Activated CD4-positive, alpha-beta T cell treated with anti-CD3 and anti-CD28 coated beads, Interleukin-2, Interleukin-6, amounts not matched to agents 100 ng/mL and 50 ng/mL, durations not matched to agents 16 hours and 8 hours (primary cell): ENCODE measurements at places on chromosomes 2 and 18.
A peak's percentile ranks its signal among the peaks of the same experiment; 100 is the strongest.

GRCh38 chr2:144357623-144358373 is 162.1 kb downstream of the ZEB2 start:
- DNase-seq, result peak; percentile 88

DNA sequence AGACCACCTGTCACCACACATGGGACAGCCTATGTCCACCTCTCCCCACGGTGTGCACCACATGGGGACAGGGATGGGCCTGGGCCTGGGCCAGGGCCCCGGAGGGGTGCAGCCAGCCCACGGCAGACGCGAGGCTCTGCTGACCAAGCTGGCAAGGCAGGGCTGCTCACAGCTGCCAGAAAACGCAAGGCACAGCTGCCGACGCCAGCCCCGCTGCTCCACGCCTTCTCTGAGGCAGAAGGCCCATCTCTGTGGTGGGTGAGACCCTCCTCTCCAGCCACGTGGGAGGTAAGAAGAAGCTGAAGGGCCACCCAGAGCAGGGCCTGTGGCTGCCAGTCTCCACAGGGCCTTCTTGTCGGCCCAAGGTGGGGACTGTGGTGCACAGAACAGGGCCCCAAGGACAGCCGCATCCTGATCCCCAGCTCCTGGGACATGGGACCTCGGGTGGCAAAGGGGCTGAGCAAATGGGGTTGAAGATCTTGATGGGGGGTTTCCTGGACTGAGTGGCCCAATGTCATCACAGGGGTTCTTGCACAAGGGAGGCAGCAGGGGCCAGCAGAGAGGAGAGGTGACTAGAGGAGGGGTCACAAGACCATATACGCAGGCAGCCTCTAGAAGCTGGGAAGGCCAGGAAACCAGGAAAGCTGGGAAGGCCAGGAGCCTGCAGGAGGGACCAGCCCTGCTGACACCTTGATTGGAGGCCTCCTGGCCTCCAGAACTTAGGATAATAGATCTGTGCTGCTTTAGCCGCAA is 72.3 kb downstream of the NDUFA10 start:
- DNase-seq, result no peak

DNA sequence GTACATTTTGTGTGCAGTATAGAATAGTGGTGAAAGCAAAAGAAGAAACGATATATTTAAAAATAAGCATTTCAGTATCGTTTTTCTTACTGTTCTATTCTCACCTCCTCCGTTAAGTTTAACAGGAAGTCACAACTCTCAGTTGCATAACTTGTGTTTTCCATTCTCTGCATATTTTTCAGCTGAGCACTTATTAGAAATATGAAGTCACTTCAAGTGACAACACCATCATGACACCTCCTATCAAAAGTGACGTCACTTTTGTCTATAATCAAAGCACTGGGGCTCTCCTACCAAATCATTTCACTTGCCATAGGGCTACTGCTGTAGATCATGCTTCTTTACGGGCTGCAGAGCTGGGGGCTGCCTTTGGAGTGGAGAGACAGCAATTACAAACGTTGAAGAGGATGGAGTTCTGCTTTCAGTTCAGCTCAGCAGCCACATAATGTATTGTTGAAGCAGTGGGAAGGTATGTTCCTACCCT is 36.3 kb downstream of the STAT4 start:
- peak; percentile 60 for DNase-seq

GRCh38 chr2:105925390-105925789 is 180.7 kb downstream of the NCK2 start:
- DNase-seq, result no peak

- DNase-seq, result no peak
These were observed 51.2 kb downstream of the SFXN5 start for GRCh38 chr2:73020306-73020656.

- no peak for DNase-seq
These were observed 5.1 kb upstream of the DCC start for GRCh38 chr18:52334896-52335295.

DNA sequence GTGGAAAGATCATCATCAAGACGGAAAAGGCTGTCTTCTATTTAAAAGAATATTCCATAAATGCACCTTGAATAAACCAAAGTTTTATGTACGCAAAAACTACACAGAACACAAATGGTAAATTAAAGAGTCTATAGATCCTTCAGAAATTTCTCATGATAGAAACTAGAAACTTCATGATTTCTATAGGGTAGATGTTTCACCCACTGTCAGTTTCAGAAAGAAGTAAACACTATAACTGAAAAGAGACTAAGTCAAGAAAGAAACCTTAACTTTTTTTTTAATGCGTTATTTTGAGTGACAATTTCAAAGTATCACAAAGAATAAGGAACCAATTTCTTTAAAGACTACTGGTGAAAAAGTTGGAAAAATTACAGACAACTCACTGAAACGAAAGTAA is 41.9 kb upstream of the CHAC2 start:
- DNase-seq, result no peak

- DNase-seq, result no peak
These were observed 2.6 kb upstream of the THUMPD2 start for GRCh38 chr2:39781697-39782096.

DNA sequence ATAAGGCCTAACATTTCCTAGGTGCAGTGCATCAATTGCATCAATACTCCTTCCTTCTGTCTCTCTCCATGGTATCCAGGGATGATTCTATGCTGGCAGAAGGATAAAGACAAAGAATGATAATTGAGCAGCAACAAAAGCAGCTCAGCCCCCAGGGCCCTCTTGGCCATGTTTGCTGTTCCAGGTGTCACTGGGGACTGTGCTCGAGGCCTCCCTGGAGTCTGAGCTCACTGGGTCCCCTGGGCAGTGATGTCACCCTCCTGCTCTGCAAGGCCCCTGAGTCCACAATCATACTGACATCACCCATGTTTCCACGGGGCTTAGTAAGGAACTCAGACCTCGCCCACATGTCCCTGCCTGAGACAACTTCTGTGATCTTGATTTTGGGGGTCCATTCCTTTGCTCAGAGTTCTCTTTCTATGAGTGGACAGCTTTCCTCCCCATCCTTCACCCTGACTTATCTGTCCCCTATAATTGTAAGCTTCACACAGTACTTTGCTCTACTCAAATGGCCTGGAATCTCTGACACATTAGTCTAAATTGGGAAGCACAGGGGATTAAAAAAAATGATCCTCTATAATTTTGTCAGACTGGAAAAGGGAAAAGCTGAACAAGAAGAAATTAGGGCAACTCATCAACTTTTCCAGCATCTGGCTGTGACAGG is 15.8 kb upstream of the EXOC6B start:
- no peak for DNase-seq

GRCh38 chr2:182444806-182445205 is 18.0 kb upstream of the PDE1A start:
- no peak for DNase-seq

DNA sequence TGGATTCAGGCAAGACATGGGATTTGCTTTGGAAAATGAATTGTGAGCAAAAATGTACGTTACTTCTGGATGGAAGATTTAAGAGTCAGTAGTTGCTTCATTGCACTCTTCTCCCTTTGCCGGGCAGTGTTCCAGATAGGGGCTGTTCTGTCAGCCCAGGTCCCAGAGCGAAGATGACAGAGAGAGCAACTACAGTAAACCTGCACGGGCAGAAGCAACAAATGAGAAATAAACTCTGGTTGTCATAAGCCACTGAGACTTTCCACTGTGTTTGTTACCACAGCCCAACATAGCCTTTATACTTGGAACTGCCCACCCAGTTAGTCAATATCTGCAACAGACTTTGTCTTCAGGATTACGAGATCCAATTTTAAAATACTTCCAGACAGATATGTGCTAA is 83.3 kb downstream of the CACNB4 start:
- DNase-seq, result no peak

- no peak for DNase-seq
These were observed 322.9 kb upstream of the RAB12 start for GRCh38 chr18:8286303-8286702.

DNA sequence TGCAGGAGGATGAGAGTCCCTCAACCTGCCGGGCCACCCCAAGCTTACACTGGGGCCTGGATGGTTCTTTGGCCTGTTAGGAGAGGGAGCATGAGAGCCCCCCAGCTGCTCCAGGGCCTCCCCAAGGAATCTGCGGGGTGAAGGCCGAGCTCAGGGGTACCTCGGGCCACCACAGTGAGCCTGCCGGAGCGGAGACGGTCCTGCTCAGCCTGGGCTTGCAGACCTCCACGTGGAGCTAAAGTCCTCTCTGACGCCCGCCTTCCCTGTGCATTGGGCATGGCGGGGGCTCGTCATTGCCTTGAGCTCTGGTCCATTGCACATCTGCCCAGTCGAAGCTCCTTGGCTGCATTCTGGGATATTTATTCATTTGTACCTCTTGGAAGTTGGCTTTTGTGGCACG is 62.7 kb downstream of the ASB1 start:
- no peak for DNase-seq

DNA sequence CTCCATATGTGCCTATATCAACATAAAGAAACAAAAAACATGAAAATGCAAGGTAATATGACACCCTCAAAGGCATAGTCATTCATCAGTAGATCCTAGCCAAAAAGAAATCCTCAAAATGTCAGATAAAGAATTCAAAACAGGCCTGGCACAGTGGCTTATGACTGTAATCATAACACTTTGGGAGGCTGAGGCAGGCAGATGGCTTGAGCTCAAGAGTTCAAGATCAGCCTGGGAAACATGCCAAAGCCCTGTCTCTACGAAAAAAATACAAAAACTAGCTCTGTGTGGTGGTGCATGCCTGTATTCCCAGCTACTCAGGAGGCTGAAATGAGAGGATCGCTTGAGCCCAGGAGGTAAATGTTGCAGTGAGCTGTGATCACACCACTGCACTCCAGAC is 284.6 kb upstream of the KLHL29 start:
- DNase-seq, result no peak

- DNase-seq, result no peak
These were observed 636.1 kb downstream of the TDRD15 start for GRCh38 chr2:21759819-21760218.

- DNase-seq, result no peak
These were observed 142.9 kb upstream of the SMAD2 start for GRCh38 chr18:48073211-48073930.

DNA sequence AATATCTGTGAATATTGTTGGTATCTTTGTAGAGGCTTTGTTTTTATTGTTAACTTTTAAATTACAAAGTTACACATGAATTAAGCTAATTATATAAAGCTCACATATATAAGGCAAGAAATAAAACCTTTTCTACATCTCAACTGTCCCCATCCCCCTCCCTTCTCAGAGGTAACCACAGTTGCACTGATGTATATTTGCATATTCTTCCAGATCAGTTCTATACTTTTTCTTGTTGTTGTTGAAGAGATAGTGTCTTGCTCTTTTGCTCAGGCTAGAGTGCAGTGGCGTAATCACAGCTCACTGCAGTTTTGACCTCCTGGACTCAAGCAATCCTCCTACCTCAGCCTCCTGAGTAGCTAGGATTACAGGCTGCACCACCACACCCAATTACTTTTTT is 36.0 kb upstream of the CDC42EP3 start:
- DNase-seq, result no peak

GRCh38 chr18:53792762-53793161 is 431.7 kb downstream of the MBD2 start:
- no peak for DNase-seq

DNA sequence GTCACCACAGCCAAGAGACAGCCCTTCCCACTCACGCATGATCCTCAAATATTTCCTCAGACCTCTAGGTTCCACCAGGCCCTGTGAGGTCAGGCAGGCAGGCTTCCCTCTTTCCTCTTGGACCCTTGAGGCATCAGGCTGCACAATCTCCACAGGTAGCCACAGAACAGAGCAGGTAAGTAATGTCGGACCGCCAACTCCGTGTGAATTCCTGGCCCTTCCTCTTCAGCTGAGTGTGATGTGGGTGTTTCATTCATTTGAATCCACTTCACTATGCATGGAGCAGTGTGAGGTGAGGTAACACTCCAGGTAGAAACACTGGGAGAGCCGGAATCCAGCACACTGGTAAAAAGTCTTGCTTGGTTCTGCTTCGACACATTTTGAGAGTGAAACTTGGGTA is 44.0 kb downstream of the MRPL35 start:
- no peak for DNase-seq

DNA sequence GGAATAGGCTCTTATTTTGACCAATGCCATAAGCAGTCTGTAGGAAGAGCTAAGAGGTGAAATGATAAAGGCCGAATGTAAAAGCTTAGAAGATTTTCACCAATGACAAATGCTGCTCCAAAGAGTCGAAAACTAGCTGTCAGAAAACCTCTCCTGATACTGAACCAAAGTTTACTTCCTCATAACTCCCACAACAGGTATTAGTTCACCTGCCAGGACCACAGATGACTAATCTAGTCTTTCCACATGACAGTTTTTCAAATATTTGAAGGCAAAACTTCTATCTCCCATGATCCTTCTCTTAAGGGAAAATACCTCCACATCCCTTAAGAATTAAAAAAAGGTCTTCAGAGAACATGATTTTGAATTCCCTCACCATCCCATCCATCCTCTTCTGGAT is 473.2 kb upstream of the SPHKAP start:
- no peak for DNase-seq

DNA sequence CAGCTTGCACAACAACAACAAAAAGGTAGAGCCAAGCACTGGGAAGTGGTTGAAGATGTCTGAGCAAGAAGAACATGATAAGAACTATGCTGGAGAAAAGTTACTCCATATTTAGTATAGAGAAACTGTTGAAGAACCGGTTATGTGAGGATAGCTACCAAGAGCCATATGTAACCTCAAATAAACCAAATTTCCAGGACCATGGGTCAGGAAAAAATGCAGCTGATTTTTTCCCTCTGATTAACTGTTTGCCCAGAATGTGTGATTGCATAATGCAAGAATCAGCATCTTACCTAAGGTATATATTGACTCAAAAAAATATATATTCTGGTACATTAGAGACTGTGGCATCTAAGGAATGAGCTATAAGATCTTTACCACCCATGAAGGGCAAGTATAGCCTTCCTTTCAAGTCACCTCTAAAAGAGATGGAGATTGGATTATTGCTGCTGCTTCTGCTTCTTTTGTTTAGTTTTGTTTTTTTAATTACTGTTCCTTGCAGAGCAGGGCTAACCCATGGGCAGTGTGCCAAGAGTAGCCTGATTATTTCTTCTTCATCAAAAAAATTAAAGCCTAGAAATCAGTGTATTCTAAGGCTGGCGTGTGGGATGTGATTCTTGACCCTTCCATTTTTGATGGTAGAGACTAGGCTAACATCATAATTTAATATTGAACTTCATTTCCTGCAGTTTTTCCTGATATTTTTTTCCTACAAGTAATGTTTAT is 76.9 kb upstream of the MAP3K20 start:
- DNase-seq, result no peak

DNA sequence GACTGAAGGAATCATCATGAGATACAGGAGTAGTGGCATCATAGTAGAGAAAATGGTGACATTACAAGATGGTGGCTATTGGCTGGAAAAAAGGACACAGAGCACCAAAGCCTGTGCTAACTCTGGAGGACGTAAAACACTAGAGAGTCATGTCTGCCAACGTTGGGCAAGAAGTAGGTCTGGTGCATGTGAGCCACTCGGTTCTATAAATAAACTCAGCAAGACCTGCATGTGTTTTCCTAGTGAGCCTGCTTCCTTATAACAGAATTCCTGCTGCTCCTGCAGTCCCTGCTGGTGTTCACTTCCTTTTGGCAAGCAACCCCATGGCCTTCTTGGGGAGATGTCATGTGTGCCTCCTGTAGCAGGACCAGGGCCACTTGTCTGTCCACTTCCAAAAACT is 325.2 kb downstream of the OSR1 start:
- DNase-seq, result no peak
